ENCODE measurements at places on chromosomes 2 and 18.

GRCh38 chr18:59915606-59916005 is 15.8 kb downstream of the PMAIP1 start:
- DNase-seq: no peak

DNA sequence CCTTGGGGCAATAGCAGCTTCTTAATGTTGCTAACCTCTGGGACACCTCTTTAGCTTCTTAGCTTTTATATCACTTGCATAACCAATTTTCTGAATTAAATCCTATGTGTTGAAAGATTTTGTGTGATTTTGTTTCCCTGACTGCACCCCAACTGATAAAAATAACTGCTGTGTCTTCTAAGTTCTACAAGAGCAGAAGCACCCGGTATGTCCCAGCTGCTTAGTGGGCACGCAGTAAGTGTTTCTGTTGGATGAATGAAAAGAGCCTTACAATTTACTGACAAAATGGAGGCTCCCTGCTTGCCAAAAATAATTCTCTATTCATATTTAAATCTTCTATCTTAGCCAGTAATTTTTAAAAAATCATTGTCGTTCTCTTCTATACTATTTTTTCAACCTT is 53.1 kb upstream of the GALNT5 start:
- DNase-seq: no peak

DNA sequence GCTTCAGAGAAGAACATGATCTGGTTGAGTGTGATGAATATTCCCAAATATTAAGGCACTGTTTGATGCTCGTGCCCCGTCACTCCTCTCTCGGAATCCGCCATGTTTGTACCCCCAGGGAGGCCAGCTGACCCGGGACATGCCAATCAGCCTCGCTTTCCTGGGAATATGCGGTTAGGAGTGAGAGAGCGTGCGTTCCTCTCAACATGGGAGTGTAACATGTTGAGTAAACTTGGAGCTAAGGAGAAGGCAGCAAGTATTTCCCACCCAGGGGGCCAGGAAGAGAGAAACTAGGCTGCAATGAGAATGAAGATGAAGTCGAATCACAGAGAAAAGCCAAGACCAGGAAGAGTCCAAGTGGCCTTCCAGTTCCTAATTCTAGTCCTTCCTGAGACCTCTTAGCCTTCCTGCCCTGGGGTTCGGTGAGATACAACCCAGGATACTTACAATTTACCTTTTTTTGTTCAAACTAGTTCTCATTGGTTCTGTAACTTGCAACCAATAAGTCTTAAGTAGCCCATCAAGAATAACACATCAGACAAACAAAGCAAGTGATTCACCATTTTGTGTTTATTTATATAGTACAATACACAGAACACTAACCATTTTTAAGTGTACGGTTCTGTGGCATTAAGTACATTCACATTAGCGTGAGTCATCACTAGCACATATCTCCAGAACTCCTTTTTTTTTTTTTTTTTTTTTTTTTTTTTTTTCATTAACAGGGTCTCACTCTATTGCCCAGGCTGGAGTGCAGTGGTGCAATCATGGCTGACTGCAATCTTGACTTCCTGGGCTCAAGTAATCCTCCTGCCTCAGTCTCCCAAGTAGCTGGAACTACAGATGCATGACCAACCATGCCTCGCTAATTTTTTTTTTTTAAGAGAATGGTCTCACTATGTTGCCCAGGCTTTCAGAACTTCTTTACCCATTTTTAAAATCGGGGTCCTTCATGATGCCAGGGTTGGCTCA is 36.4 kb upstream of the SLC1A4 start:
- no peak for DNase-seq

GRCh38 chr2:7730449-7730848 is 813.2 kb downstream of the RNF144A start:
- DNase-seq: no peak

DNA sequence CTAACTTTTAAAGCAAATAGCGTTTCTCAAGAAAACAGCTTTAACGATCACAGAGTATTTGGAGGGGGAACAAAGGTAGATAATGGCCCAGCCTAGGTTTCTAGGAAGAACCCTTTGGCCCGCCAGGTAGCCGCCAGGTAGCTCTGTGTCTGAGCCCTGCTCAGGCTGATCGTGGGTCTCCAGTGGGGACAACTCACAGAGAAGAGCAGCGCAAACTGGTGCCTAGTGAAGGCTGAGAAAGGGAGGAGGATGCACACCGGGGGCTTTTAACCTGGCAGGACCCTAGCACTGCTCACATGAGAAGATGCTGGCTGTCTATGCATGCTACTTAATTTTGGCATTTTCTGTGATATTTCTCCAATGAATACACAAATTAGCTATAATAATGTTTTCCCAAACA is 5.8 kb downstream of the NGEF start:
- no peak for DNase-seq

GRCh38 chr2:32865399-32866068 is 81.2 kb upstream of the LTBP1 start:
- DNase-seq: peak; percentile 86

- DNase-seq: no peak
Observed at GRCh38 chr2:53095664-53096063, 671.9 kb upstream of the CHAC2 start.

GRCh38 chr2:204344119-204344518 is 201.2 kb upstream of the PARD3B start:
- DNase-seq: no peak

DNA sequence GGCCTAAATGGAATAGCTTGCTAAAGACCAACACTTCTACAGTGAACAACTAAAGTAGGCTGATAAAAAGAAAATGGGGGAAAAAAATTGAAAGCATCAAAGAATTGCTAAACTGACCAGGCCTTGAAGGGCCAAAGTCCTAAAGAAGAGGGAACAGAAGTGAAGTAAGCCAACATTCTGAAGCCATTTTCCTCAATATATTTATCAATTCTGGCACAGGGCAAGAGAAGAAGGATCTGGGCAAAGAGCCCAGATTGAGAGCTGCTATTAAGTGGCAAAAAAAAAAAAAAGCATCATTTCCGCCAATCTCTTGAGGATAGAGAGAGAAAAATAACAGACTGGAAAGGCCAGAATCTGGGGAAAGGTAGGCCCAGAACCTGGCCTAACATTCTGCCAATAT is 25.7 kb downstream of the FANCL start:
- no peak for DNase-seq

DNA sequence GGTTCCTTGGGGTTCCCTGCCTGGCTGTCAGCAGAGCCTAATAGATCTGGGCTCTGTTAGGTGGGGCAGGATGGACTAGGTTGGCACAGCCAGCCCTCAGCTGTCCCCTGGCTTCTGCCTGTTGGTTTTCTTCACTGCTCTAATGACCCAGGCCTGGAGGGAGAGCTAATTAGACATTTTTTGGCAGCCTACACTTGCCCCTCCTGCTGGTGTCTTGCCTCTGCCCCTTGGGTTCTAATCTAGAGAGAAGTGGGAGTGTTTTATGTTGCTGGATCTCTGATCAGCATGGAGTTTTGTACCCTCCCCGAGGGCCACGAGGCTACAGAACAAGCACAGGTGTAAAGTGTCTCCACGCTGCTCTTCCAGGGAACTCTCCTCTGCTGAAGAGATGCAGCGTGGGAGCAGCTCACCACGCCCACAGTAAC is 199.4 kb upstream of the RASGRP3 start:
- no peak for DNase-seq

GRCh38 chr2:44480068-44480467 is 118.3 kb downstream of the CAMKMT start:
- DNase-seq: no peak

DNA sequence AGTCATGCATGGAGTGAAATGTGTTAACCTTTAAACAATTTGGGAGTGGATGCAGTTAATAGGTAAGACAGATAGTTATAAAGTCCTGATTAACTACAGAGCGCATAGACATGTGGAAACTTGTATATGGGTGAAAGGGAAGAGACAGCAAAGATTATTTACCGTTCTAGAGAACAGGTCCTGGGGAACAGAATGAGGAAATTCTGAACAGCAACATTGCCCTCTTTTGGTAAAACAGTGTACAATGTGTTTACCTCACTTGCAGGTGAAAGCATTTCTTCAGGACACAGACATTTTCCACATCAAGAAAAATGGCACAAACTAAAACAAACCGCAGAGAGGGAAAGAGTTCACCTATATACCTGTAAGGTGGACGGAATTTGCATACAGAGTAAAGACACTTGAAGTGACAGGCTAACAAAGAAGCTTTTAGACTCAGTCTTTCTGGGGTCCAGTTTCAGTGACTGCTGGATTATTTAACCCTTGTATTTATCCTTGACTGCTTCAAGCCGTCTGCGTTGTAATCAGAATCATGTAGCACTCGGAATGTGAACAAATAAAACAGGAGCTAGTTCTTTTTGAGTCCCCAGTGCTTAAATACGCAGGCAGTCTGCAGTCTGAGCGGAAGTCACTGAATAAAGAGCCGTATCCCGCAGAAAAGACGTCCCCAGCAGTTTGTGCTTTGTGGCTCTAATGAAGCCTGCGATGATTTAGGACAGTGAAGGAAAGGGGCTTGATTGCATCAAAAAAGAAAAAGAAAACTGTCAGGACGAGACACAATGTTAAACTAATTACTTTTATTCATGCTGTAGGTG is 364.8 kb upstream of the GALNT5 start:
- DNase-seq: no peak

DNA sequence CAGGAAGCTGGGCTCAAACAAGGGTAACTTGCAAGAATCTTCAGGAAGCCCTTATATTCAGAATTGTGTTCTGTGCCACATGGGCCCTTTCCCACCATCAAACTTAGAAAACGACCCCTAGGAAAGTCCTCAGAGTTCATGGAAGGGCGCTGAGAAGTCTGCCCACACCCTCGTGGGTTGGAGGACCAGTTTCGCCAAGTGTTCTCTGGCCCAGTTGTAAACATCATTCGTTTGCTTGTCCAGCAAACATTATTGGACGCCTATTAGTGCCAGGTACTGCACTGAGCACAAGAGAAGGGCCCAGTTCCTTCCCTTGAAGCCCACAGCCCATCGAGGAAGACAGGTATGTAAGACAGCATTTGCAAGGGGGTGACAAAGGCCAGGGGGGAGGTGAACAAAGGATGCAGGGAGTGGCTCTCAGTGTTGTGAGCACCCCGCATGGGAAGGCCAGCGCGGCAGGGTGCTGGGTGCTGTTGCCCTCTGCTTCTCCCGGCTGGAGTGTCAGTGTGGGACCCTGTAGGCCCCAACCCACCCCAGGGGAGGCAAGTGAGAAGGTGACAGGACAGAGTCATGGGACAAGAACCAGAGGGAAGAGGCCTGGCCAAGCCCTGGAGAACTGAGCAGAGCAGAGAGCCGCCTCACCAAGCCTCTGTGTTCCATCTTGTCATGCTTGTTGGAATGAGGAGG is 60.2 kb upstream of the ALPP start:
- no peak for DNase-seq

GRCh38 chr2:129781749-129782632 is 197.5 kb upstream of the RAB6C start:
- no peak for DNase-seq

GRCh38 chr2:169034984-169035544 is 3.9 kb upstream of the ABCB11 start:
- no peak for DNase-seq

GRCh38 chr2:227513113-227513512 is 41.2 kb downstream of the AGFG1 start:
- DNase-seq: no peak

DNA sequence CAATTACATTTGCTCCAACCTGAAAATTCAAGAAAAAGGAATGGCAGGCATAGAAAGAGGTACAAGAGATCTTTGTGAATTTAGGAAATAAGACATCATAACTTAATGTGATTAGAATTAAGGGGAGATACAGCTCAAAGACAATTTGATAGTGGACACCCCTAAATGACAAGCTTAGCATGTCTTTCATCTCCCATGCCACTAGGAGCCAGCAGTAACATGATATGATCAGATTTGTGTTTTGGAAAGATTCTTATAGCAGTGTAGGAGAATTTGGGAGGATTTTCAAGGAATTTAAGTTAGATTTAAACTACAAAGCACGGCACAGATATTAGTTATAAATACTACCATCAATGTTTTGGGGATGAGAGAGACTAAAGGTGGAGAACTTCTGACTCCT is 340.8 kb downstream of the RDH14 start:
- DNase-seq: no peak

- DNase-seq: no peak
Observed at GRCh38 chr2:223019987-223020717, 31.8 kb upstream of the KCNE4 start.

DNA sequence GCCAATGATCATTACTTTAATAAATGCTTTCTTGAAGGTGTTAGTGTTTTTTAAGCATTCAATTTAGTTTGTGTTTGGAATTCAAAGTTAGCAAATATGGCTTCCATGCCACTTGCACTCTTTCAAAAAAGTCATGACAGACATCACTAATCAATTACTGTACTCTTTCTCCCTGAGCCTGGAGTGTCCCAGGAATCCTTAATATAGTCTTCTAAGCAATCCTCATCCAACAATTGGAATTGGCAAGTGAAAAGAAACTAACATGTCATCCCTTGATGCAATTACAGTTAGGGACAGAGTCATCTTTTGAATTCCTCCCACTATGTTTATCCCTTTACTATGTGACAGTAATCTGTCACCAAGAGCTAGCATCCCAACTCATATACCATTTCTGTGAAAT is 29.7 kb upstream of the GPR55 start:
- no peak for DNase-seq

DNA sequence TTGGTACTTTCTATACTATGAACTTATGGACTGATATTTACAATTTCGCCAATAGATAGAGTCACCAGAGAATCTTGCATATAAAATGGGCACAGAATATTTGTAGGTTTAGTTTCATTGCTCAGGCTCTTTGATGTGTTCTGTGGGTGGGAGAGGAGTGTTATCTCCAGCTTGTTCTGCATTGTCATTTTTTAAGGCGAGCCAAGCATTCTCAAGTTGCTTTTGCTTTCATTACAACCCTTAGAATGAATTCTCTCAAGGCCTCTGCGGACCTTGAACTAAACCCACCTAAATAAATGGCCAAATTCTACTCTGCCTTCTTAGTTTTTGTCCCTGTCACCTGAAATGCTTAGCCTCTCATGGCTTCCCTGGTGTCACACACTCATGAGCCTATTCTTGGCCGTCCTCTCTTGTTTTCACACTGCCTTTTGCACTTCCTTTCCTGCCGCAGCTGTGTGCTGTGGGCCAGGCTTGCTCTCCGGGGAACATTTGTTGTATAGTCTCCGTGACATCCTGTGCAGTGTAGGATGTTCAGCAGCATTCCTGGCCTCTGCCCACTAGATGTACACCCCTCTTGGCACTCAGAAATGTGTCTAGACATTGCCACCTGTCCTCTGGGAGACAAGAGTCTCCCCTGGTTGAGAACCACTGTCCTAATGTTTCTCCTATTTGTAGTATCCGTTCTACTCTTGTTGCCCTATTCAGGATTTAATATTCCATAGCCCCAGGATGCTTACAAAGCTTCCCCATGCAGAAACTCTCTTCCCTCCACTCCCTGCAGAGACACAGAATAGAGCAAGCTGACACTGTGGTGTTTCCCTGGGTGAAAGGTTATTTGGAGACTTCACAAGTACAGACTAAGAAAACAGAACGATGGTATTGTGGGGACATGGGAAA is 255.6 kb downstream of the PTPRM start:
- no peak for DNase-seq

All from GM04503 (cell line).